ENCODE measurements at places on chromosomes 4 and X.

DNA sequence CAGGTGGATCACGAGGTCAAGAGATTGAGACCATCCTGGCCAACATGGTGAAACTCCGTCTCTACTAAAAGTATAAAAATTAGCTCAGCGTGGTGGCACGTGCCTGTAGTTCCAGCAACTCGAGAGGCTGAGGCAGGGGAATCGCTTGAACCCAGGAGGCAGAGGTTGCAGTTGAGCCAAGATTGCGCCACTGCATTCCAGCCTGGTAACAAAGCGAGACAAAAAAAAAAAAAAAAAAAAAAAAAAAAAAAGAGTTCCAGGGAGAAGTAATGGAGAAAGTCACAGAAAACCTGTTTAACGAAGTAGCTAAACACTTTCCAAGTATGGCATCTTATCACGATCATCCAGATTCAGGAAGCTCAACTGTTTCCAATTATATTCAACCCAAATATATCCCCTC lies 10.9 kb downstream of the KLHL4 start:
- no peak for ATAC-seq

DNA sequence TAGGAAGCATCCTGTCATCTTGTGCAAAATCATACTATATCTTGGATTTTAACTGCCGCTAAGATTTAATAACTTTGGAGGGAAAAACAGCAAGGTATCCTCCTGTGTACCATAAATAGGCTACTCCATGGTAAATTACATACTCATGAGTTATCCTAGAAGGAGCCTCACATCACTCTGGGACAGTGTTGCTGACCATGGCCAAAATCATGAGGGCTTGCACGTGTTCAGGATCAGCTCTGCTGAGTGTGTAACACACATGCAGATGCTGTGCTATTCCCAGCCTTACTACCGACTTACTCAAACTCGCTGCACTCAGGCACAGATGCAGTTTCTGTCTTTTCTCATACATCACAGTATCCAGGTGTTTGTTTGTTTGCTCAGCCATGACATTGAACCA lies 56.6 kb downstream of the DKK2 start:
- no peak for ATAC-seq

GRCh38 chr4:91064157-91064853 lies 937.1 kb downstream of the CCSER1 start:
- peak; percentile 91 for ATAC-seq

- no peak for ATAC-seq
Measured at GRCh38 chr4:5568931-5569330, 139.4 kb downstream of the EVC2 start.

- ATAC-seq: no peak
Measured at GRCh38 chr4:15652191-15652590, 3.0 kb downstream of the FBXL5 start.

DNA sequence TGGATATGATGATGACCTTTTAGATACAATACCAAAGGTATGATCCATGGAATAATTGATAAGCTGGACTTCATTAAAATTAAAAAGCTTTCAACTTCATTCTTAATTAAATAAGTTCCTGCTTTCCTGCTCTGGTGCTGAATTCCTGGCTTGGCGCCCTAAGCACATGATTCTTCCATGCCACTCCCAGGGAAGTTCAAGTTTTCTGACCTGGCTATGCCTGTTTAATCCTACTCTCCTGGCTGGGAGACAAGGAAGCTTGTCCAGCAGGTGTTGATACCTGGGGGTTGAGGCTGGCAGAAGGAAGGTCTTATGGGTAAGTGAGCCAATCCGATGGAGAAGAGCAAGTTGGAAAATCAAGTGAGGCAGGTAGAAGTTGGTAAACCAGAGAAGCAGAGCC lies 24.3 kb downstream of the XKRX start:
- no peak for ATAC-seq

DNA sequence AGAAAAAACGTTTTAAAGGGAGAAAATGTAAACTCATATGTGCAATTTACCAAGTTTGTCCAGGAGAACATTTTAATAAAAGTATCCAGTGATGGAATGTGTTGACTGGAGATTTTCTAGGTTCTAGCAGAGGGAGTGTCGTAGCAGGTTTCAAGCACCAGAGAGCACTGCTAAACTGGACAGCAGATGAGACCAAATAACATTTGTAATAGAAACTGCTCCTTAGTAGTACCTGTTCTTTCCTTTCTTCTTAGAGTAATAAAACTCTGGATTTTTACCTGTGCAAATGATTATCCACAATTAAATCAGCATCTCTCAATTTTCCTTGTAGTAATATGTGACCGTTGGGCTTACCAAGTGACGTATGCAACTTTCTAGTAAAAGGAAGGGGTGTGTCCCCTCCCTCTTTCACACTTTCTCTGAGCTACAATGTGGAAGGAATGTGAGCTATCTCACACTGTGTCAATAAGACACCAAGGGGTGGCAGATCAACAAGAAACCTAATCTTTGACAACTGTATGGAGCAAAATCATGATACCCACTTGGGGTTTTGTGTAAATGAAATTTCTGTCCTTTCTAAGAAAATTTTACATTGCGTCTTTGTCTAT lies 9.5 kb downstream of the HPGDS start:
- no peak for ATAC-seq

GRCh38 chr4:99749445-99750391 lies 66.9 kb upstream of the DAPP1 start:
- ATAC-seq: no peak

DNA sequence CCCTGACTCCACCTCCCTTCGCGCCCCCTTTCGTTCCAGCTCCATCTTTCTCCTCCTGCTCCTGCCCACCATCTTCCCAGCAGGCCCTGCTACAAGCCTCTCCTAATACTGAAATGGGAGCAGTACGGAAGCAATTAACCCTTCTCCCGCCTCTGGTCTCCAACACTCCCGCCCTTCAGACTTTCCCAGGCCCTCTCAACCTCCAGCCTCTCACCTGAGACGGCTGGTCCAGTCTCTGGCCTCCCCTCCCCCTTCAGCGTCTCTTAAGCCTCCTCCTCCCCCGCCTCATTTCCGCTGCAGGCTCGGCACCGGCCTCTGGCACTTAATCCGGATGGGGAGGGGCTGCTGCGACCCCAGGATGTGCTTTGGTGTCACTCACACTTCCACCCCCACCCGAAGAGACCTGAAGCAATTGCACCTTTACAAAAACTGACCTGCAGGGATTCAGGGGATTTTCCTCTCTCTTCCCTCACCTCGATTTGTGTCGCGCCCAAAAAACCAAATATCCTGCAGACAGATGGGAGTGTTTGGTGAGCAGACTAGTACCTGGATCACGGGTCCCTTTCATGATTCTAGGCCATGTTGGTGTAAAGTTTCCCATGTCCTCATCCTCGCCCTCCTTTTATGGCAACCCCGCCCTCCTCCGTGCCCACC lies 657 bp downstream of the TCEAL8 start:
- peak; percentile 82 for ATAC-seq

DNA sequence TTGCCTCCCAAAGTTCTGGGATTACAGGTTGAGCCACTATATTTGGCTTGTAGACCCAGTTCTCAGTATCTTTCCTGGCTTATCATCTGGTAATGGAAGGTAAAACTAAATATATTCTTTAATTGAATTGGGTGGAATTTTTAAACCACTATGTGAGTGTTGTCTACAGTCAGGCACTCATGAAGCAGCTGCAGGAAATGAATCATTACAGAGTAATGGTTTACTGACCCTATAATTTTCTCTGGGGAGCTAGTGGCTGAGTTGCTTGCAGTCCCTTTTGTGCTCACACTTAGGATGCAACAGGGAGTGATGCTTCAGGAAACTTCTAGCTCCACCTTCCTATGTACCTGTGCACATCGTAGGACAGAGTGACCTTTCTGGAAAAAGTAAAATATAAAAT lies 4.1 kb upstream of the UGT2B7 start:
- no peak for ATAC-seq

GRCh38 chr4:17667253-17667652 lies 52.8 kb downstream of the MED28 start:
- ATAC-seq: no peak

DNA sequence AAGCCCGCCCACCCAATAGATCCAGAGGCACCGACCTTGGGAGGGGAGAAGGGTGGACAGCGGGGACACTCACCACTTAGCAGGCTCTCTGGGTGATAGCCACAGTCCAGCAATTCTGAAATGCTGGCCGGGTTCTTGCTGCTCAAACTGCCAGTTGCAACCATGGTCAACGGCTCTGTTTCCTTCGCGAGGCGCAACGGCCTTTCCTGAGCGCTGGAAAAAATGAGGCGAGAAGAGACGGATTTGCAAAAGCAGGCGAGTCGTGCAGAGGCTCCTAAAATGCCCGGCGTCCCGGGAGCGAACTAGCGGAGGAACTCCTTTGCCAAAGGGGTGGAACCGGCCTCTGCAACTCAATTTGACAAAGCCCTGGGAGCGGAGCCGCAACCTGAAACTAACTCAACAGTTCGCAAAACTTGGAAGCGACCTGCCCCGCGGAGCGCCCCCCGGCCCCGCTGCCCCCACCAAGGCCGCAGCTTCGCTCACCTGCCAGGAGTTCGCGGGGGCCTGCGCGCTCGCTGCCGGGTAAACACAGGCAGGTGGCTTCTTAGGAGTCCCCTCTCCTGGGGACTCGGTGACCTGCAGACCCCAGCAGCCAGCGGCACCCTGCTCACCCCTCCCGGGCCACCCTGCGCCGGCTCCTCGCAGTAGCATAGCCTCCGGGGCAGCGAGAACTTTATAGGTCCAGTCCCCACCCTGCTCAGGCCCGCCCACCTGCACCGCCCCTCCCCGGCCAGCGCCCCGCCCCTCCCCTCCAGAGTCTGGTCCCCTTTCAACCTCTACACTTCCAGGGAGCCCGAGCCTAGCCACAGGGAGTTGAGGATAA lies at the start of gene DDIT4L:
Gene DDIT4L (minus strand): TSS at position 649 of the 823 bp plus-strand sequence. CDS start 485 bp downstream, at position 164.
- peak; percentile 94 for ATAC-seq

- no peak for ATAC-seq
Measured at GRCh38 chr4:41933997-41934503, 1.2 kb upstream of the TMEM33 start.

DNA sequence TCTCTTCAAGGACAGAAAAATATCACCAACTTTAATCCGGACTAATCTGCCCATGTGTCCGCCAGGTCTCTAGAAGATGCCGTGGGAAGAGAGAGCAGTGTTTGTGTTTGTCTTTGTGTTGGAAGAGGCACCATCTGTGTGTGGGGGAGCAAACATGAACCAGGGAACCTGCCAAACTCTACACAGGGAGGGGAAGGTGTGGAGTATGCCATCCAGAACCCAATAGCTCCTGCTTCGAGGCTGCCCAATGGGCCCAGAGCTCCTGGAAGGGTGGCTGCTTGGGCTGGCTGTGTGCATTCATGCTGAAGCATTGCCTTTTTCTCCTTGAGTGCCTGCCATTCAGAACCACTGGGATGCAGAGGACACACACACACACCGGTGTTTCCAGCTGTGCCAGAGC lies 536.2 kb downstream of the MID1IP1 start:
- no peak for ATAC-seq

- ATAC-seq: peak; percentile 95
Measured at GRCh38 chr4:177283167-177283566, 26.5 kb upstream of the NEIL3 start.

DNA sequence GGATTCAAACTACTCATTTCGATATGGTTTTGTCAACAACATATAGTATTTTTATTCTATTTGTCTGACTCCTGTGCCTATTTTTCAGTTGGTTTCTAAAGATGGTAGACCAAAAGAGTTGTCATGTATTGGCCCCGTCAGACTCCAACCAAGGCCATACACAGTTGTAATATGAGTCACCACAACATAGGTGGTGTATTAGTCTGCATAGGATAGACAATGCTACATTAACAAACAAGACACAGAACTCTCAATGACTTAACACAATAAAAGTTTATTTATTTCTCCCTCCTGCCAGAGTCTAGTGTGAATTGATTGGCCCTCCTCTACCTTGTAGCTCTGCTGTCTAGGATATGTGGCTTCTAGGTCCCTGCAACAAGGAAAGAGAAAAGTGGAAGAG lies 45.9 kb downstream of the ARL9 start:
- no peak for ATAC-seq

DNA sequence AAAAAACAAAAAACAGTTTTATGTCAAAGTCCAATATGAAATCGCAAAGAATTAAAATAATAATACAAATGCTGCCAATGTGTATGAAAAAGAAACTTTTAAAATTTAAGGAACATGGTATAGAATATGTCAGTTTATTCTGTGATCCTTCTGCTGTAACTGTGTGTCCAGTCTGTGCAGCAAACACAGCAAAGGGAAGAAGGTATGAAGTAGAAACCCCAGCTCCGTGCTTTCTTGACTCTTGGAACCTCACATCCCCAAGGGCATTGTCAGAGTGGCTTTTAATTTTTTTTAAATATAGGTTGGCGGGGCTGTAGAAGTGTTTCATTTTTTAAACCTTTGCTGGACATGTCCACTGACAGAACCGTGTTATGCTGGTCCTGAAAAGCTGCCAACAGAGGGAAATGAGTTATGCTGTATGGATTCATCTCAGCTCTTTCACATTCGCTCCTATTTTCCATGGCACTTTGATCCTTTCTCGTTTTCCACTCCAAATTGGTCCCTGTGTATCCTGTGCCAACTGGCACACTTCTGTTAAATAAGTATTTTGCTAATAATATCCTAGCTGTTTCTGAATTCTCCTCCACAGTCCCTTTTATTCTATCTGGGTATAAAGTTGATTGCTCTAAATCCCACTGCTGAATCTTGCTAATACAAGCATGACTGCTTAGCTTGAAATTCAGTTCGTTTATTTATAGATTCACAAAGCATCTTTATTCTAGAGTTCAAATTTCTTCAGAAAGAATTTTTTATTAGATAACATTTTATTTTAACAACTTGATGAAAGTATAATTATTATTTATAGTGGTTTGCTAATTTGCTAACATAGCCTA lies 127.0 kb upstream of the DDIT4L start:
- ATAC-seq: peak; percentile 87

- ATAC-seq: no peak
Measured at GRCh38 chr4:102862016-102862415, 6.8 kb upstream of the CISD2 start.

DNA sequence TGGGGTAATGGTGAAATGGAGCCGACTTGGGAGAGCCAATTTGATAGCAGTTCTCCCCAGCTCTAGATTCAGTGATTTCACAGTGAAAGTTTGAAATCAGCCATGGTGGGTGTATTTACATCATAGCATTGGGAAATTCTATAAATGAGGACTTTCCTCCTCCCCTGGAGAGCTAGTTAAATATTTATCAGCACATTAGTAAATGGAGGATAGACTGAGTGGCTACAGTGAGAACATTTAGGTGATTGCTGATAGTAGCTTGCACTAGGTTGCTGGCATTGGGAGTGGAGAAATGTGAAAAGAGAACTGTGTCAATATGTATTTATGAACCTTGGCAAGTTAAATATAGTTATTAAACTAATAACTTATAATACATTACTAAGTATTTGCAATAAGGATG lies 347.3 kb downstream of the CCSER1 start:
- ATAC-seq: no peak

DNA sequence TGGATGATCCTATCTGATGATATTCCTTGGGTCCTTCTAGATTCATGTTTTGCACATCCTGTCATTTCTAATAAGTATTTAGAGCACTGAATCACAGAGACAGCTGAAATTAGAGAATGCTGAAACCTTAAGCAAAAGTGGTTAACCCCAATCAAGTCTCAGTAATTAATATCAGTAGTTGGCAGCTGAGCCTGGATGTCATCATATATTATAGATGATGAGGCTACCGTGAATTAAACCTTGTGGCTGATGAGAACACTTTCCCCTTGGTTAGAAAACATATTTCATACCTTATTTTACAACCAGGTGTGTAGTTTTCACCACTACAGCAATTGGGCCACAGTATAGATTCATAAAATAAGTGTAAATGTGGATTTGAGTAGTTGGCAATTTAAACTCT lies 499.0 kb downstream of the PDGFC start:
- ATAC-seq: no peak

Data from SK-N-SH treated with all-trans-retinoic acid at 6 μM for 48 hours (cell line).